ENCODE measurements at places on chromosomes 3 and 15.

DNA sequence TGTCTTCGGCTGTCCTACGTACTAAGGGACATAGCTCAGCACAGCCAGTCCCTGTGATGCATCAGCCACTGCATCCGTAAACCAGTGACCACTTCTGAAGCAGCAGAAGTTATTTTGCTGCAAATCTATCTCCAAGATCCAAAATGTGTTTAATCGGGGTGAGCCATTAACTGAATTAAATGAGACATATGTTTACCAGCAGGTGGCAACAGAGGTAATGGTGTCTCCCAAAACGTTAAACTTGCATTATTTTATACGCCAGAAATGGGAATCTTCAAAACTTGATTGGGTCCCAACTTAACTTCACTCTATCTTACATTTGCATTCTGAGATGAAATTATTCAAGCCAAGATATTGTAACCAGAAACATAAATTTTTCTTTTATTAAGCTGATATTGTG, 75.3 kb upstream of the BOC start:
- DNase-seq, result no peak

DNA sequence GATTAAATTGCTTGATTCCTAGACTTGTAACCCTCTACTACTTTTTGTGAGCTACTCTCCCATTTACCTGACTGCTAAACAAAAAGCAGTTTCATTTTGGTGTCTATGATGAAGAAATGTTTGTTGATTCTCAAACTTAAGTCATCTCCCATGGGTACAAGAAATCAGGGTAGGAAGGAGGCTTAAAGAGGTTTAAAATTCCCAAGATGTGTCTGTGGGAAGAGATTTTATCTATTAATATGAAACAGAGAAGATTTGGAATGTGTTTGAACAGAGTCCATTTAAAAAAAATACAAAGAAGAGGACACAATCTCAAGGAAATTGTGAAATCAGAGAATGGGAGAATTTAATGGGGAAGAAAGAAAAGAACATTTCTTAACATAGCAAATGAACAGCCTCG, 14.8 kb downstream of the P3H2 start:
- no peak for DNase-seq

- no peak for DNase-seq
Measured at GRCh38 chr3:12490547-12490946, 6.3 kb downstream of the TSEN2 start.

- no peak for DNase-seq
Measured at GRCh38 chr15:55434989-55435825, 26.9 kb downstream of the PIERCE2 start.

- DNase-seq, result no peak
Measured at GRCh38 chr15:42182961-42183360, 25.1 kb downstream of the VPS39 start.

DNA sequence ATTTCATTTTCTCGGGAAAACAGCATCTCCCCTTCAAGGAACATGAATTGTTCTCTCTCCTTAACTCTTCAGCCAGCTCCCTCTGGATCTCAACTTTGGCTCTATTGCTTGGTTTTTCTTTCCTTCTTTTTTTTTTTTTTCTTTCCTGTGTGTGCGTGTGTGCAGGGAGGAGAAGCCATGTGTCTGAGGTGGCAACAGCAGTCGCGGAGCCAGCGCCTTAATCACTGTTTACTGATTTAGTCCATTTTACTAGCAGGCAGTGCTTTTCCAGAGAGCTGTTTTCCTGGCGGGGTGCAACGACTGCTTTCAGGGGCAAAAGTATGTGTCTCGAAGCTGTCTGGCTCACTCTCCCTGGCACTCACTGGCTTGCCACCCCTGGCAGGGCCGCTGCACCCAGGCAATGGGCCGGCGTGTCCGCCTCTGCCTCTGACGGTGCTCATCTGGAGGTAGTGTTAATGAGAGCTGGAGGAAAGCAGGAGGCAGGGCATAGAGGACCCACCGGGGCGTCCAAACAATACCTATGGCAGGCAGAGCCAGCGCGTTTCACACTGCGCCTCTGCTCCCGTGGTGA, 835.4 kb upstream of the NR2F2 start:
- DNase-seq, result no peak

GRCh38 chr3:30604093-30604492, 2.3 kb upstream of the TGFBR2 start:
- no peak for DNase-seq

DNA sequence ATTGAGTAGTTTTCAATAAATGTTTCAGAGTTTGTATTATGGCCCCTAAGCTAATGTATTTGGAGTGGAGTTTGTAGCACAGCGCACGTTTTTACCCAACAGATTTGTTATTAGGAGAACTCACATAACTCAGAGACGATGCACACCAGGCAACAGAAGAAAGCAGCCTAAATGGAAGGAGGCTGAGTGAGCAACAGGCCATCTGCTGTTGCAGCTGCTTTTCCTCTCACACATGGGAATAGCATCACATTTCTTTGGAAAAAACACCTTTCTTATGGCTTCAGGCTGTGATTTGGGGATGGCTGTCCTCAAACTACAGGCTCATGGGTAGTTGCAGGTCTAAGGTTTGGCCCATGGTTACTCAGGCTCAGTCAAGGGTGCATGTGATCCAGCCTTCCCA, 469.3 kb upstream of the MCTP2 start:
- DNase-seq, result no peak

DNA sequence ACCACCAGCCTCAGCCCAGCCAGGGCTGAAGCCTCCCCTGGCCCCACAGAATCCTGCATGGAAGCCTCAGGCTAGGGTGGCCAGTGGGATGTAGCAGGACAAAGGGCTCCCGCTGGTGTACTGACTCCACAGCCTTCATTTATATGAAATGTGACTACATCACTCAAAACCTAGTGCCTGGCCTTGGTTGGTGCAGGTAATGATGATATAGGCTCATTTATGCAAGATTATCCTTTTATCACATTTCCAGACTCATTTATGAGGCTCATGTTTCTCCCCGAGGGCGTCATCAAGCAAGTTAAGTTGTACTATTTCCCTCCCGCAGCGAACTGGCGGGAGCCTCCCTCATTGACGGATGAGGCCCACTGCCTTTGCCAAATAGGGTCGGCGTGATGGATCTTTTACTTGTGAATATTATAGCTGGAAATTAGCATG, 179.1 kb upstream of the SMAD3 start:
- no peak for DNase-seq

GRCh38 chr3:46729038-46729437, 11.4 kb upstream of the PRSS50 start:
- no peak for DNase-seq

GRCh38 chr15:75918135-75918534, 14.5 kb downstream of the FBXO22 start:
- DNase-seq, result no peak

GRCh38 chr3:72082186-72082715, 297.3 kb upstream of the PROK2 start:
- DNase-seq, result no peak

- DNase-seq, result no peak
Measured at GRCh38 chr3:128066114-128066513, 13.9 kb downstream of the SEC61A1 start.

- no peak for DNase-seq
Measured at GRCh38 chr3:128347282-128347681, 119.4 kb downstream of the DNAJB8 start.

DNA sequence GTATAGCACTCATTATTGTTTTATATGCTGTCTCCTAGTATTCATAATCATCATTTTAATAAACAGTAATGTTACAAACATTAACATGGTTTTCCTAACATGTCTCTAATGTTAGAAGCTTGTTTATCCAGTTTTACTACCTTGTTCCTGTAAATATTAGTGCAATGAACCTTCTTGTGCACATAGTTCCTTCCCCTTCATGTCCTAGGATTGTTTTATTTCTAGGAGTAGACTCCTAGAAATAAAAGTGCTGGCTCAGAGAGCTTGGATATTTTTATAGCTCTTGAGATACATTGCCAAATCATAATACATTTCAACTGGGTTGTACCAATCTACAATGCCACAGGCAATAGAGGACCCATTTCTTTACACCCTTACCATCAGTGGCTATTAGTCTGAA, 161.3 kb downstream of the SV2B start:
- no peak for DNase-seq

DNA sequence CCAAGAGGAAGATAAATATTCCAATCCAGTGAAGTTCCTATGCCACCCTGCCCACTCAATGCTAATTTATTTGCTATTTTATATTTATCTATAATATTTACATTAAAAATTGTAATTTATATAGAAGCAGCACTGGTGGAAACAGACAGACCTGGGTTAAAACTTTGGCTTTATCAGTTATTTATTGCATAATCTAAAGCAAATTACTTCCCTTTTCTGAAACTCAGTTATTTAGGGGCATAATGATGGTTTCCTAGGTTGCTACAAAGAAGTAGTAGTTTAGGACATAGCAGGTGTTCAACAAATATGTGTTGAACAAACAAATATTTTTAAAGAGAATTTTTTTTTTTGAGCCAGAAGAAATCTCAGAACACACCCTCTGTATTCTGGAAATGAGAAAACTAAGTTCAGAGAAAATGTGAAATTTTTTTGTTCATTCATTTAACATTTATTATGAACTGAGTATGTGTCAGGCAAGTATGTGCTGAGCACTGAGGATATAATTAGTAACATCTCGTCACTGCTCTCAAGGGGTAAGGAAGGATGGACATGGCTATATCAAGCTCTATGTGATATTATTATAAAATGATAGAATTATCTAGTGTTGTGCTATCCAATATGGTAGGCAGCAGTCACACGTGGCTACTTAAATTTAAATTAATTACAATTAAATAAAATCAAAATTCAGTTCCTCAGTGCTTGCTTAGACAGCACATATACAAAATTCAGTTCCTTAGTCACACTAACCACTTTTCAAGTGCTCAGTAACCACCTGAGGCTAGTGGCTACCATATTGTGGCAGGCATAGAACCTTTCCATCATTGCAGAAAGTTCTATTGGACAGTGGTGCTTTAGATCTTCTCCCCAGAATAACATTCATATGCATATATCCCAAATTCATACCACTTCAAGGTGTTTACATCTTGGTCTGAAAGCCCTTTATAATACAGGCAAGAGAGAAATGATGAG, 7.0 kb upstream of the UBE2Q2 start:
- no peak for DNase-seq

GRCh38 chr3:31534065-31534425, 1.3 kb downstream of the STT3B start:
- DNase-seq, result peak; percentile 27

GRCh38 chr3:127672429-127673190, at the start of gene ABTB1:
Gene ABTB1 (plus strand): TSS chr3:127672952. CDS start chr3:127673026, 74 bp downstream.
- DNase-seq, result peak; percentile 56

DNA sequence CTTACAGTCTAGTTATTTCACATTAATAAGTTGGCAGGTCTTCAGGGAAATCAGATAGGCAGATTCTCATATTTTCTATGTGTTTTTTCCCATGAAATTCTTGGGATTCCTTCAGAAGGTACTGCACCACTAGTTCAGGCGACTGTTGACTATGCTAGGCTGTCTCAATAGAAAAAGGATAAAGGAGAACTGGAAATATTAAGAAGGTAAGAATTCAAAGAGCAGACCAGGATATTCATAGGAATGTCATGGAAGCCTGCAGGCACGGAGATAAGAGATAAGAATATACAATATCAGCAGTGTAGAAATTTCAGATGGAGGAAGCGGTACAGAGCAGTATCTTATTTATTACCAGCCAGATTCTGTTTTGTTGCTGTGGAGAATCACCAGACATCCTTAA, 432.1 kb upstream of the MDFIC2 start:
- no peak for DNase-seq

DNA sequence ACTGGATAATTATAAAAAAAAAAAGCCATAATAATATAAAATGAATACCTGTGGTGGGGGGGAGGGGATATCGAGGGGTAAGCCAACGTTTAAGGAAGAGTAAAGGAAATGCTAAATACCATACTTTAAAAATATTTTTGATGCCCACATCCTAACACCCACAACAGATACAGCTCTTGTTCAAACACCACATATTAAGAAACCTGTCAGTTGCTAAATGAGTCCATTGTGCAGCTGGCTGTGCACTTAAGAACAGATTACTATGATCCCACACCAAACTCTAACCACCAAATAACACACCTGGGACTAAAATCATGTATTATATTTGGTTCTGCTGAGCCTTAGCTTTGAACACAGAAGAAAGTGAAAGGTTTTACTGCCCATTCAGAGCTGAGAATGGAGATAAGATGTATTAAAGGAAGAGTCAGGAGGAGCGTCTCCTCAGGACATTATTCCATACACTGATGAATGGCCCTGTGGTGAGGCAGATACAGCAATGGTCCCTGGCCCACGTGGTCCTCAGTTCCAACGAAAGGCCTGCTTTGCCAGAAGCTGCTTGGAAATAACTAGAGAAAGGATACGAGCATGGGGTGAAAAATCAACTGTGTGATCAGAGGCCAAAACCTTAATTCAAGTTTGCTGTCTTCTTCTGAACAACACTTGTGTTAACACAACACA, 515.4 kb downstream of the FOXP1 start:
- DNase-seq, result no peak

DNA sequence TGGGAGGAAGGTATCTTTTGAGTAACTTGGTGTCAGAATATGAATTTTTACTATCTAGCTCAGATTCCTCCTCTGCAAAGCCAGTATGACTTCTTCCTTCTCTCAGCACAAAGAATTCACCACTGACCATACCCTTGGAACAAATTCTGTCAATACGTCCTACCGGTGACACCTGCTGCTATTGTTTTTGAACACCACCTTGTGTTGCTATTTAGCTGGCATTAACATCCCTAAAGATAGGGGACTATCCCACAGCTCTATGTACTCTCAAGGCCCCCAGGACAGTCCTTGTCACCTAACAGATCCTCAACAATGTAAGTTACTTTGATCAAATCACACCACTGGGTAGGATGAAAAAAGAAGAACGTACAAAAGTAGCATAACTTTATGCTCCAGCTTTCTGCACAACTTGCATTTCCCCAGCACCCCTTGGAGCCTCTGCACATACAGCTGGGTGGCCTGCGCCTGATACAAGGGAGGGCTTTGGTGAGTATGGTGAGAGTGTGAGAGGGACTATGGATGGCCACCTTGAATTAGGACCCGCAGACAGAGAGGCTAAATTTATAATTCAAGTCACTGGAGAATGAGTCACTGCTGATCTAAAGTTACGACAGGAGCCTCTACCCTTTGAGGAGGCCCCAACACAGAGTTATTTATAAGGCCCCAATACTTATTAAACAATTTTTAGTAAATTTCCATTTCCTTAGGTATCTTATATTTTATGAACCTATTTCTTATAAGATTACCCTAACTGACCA, 2.3 kb upstream of the COLQ start:
- no peak for DNase-seq

GRCh38 chr15:93617443-93617842, 528.4 kb upstream of the RGMA start:
- no peak for DNase-seq

DNA sequence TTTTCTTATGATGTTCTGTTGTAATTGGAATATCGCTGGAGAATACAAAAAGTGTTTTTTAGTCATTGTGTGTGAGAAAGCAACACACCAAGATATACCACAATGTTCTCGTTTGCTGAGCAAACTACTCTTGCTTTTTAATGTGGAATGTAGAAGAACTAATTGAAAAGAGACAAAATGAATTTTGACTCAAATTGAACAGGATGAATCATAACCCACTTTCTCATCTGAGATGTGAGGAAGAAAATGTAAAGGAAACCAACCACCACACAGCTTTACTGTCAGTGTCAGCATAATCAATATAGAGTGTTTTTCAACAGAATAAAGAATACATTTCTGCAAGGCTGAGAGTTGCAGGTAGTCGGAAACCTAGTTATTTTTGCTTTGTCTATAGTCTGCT, 448.8 kb upstream of the TPRG1 start:
- DNase-seq, result no peak

- no peak for DNase-seq
Measured at GRCh38 chr15:80551348-80551747, 143.8 kb upstream of the ABHD17C start.
